ENCODE measurements at places on chromosomes 4 and X.

- no peak for DNase-seq
These were observed 547.5 kb downstream of the NLGN4X start for GRCh38 chrX:5681159-5681558.

DNA sequence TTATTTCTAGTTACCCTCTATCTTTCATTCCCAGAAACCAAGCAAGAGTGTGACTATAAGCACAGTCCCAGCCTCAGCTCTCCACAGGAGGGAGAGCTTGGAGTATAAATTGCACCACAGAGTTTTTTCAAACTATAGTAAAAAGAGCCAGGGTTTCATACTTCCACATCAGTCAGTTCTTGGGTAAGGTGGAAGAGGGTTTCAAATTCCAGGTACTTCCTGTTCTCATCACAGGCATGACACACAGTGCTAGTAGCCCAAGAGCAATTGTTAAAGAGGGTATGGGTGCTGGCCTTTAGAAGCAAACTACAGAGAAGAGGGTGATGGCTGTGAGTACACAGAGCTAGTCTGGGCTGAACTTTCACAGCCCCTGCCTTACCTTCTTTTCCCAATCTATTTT, 5.7 kb upstream of the IL1RAPL1 start:
- no peak for DNase-seq

DNA sequence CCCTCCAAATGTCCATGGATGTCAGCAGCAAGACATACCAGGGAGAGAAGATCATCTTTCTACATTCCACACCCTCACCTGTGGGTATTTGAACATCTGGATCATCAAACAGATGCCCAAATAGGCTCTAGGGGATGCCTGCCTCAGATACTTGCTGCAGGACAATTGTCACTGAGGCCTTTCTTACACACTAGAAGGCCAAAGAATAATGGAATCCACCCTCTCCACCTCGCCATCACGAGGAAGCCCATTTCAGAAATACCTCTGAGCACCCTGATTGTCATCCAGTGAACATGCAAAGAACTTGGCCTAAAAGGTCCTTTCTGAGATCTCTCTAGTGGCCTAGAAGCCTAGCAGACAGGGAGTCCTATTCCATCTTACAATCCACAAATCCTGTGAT, 6.9 kb upstream of the KIAA1210 start:
- DNase-seq, result no peak

DNA sequence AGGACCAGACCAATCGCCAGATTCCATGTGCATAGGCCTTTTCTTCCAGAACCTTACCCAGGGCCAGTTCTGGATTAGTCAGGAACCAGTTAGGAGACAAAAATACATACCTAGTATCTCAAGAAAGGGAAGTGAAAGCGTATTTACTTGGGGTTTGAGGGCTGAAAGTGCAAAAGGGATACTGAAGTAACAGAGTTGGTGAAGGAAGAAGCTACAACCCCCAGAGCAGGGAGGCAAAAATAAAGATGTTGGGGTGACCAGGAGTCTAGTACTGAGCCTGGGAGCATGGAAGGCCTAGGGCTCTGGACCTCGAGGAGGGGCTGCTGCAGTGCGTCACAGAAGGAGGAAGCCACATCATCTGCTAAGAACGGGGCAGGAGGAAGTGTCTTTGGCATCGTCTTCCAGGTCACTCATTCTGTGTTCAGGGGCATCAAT, 38.3 kb downstream of the TKTL1 start:
- DNase-seq, result no peak

DNA sequence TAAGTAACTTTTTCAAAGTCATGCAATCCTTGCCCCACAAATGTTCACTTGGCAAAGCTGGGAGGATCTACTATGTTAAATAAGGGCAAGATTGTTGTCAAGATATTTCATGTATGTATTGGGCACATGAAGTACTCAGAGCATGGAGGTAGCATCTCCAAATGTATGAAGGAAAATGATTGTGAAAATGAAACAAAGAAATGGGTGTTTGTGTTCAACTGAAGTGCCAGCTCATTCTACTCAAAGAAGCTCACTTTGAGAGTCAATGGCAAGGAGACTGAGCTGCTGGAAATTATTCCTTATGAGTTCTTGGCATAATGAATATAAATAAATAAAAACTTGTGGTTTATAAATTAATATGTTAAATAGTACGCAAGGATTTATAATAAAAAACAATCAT, 124.5 kb upstream of the ARSJ start:
- DNase-seq, result no peak

DNA sequence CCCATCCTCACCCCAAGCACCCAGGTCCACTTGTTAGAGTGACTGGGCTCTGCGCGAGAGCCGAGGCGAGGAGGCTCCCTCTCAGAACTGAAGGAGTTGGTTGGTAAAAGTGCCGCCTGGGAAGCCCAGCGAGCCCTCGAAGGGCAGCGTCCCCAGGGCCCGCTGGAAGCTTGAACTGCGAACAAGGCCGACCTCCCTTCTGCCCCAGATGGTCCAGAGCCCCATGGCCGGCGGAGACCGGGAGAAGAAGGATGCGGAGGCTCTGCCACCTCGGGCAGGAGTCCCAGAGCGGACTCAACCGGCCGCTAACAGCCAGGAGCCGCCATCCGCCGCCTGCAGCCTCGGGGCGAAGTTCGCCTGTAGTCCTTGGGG, 116.3 kb upstream of the TEX13C start:
- no peak for DNase-seq

DNA sequence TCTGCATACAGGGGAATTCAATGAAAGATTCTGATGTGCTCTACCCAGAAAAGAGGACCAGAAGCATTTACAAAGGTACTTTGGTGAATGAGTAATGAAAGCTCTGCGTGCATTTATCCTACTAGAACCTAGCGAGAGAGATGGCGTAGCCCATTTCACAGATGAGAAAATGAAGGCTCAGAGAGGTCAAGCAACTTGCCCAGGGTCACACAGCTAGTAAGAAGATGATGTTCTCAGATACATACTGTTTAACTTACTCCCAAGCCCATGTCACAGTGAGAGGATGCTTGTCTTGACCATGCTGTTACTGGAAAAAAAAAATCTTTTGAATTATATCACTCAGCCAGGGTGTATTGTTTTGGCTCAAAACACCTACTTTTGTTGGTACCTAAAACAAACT, 317.3 kb downstream of the LDB2 start:
- DNase-seq, result no peak

- no peak for DNase-seq
These were observed 17.7 kb upstream of the AASDH start for GRCh38 chr4:56405016-56405415.

All from AG08396 (cell line).